G401 (cell line): ENCODE measurements at places on chromosomes 11 and 22.

DNA sequence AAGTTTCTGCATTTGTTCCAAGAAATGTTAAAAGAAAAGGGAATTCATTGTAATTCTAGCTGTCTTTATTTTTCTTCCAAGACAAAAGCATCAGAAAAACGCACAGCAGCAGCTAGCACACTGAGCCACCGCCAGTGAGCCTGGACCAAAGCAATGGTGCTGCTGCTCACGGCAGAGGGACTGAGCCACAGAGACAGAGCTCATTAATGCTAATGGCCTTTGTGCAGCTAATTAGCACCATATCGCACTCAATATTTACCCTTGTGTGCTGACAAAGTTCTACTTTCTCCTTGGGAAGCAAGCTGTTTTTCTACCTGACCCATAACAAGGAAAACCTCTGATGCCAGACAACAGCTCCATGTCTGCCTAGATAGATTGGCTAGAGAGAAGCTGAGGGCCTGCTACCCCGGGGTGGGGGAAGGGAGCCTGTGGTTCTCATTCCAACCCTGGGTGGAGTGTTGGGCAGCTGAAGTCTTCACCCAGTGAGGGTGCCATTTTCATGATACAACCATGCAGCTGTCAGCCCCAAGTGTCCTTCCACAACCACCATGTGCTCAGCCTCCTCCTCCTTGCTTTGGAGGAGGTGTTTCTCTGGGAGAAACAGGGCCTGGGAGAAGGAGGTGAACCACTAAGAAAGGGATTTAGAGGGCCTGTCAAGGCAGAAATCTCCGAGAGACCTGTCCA lies 131.1 kb upstream of the NCAM1 start:
- no peak for DNase-seq

- DNase-seq: no peak
Measured at GRCh38 chr22:28148816-28149465, 229.9 kb upstream of the PITPNB start.

- no peak for DNase-seq
Measured at GRCh38 chr22:29157759-29158535, 47.7 kb upstream of the EMID1 start.

DNA sequence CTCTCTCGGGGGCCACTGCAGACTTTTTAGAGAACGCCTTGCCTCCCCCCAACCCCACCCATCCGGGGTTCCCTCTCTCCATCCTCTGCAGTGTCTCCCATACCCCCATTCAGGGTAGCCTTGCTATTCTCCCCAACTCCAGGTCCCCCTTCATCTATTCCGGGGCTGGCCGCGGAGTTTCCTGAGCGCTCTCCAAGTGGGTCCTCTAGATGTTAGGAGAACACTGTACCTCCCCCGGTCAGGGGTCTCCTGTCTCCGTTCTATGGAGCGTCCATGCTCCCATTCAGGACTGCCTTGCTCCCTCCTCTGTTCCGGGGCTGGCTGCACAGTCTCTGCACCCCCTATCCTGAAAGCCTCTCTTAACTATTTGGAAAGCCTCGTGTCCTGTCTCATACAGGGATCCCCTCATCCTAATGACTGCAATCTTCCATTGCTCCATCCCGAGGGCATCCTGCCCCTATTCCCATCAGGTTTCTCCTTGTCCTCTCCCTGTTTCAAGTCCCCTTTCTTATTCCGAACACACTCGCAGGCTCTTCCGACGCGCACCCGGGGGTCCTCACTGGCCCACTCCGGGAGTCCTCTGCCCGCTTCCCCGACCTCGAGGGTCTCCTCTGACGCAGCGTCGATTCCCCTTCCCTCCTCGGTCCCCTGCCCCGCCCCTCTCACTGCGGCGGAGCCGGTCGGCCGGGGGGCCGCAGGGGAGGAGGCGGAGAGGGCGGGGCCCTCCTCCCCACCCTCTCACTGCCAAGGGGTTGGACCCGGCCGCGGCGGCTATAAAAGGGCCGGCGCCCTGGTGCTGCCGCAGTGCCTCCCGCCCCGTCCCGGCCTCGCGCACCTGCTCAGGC lies at the start of gene NEFH:
NEFH (plus strand) TSS at position 802 of the 845 bp plus-strand sequence. CDS start 45 bp downstream, outside the sequence.
- peak; percentile 42 for DNase-seq

DNA sequence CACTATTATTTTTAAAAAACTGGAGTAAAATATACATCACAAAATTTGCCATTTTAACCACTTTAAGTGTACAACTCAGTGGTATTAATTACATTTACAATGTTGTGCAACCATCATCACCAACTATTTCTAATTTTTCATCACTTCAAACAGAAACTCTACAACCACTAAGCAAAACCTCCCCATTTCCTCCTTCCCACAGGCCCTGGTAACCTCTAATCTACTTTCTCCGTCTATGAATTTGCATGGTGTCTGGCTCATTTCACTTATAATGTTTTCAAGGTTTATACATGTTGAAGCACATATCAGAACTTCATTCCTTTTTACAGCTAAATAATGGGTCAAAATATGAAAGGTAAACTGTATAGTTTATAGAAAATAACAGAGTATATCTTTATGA lies 24.4 kb downstream of the DDI1 start:
- no peak for DNase-seq

GRCh38 chr11:1824221-1825038 lies 10.4 kb upstream of the SYT8 start:
- no peak for DNase-seq

DNA sequence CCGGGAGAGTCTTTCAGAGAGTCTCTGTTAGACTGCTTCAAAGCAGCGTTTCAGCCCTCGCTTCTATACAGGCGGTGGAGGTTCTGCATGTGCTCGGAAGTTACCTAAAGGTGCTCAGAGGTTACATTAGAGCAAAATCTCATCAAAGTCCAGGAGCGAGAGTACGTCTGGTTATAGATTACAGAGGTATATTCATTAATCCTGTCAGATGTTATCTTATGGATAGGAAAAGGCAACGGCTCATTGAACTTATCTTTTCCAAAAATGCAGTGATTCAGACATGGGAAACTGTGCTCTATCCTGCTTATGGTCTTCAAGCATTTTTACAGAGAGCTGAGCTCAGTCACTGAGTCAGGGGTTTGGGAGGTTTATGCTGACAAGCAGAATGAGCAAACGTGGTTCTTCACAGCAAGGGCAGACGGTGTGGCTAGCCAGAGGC lies 9.1 kb upstream of the ZBED5 start:
- no peak for DNase-seq

DNA sequence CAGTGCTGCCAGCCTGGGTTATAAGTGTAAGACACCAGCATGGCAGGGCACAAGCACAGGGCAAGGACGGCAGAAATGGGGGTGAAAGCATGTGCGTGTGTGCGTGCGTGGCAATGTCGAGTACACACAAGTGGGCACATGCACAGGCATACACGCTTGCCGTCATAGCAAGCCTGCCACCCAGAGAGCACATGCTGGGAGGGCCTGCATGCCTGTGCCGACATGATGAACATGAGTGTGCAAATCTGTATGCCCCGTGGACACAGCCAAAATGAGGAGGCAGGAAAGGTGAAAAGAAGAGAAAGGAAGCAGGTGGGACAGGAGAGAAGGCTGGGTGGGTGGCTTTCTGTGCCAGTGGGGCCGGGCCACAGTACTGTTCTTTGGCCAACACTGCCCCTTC lies 62.9 kb downstream of the NECTIN1 start:
- DNase-seq: peak; percentile 14

DNA sequence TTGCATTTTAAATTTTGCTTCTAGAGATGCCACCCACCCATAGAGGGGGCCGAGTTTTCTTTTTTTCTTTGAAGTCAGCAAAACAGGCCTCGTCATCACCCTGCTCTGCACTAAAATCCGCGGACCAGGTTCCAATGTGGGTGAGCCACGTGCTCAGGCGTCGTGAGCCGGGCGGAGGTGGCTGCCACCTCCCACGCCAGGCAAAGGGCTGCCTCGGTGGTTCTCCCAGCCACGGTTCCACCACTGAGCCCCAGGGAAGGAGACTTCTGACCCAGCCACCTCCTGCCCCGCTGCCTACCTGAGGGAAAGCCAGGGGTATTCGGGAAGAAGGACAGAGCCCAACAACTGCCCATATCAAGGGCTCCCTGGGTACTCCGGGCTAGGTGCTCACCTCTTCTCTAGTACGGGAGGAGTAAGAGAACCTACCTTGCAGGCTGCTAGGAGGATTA lies 45.3 kb downstream of the MN1 start:
- DNase-seq: no peak

- DNase-seq: no peak
Measured at GRCh38 chr22:32754413-32755041, 47.0 kb upstream of the TIMP3 start.

DNA sequence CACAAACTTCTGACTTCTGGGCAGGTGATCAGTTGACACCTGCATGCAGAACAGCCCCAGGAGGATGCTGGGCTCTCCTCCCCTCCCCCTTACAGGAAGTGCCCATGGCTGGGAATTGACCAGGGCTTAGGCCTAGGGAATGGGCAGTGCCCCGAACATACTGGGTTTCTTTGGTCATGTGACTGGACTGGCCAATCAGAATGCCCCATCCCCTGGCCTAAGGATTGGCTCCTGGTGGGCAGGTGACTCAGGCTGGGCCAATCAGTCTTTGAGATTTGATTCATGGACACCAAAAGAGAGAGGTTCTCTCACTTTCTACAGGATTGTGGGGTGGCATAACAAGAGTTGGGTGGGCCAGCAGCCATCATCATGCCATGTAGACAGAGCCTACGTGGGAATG lies 37.1 kb downstream of the MCM5 start:
- DNase-seq: no peak

GRCh38 chr11:117217141-117218084 lies 14.5 kb downstream of the PCSK7 start:
- DNase-seq: no peak

DNA sequence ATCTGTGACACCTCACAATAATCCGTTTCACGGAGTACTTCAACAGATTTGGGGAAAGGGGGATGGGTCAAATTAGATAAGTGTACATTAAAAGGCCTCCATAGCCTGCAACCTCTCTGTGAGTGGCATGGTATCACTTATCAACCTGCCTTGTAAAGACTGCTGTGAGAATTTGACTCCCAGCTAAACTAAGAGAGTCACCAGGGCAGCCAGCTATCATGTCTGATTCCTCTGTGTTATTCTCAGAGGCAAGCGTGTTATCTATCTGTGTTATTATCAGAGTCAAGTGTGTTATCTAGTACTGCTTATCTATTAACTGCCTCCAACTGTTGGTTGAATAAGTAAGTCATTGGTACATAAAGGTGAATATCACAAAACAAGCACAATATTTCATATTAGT lies 4.1 kb upstream of the FAM83F start:
- DNase-seq: no peak

DNA sequence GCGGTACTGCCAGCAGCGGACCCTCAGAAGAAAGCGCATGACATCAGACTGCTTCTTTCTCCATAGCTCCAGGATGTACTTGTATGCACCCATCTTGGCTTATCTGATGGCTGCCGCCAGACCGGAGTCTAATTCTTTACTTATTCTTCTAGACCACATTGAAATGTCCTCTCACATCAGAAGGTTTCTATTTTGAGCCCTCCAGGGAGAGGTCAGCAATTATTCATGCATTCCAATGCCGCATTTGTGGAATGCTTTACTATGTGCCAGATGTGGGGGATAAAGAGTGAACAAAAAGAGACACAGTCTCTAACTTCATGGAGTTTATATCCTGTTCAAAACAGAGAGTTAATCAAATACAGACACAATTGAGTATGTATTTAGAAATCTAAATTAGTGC lies 230.1 kb downstream of the MIAT start:
- DNase-seq: no peak

GRCh38 chr11:47366020-47366490 lies 12.3 kb downstream of the SPI1 start:
- no peak for DNase-seq
